Esophagus muscularis mucosa (tissue), 4 donors: ENCODE measurements at places on chromosomes 4 and X.
A peak's percentile ranks its signal among the peaks of the same experiment; 100 is the strongest.

DNA sequence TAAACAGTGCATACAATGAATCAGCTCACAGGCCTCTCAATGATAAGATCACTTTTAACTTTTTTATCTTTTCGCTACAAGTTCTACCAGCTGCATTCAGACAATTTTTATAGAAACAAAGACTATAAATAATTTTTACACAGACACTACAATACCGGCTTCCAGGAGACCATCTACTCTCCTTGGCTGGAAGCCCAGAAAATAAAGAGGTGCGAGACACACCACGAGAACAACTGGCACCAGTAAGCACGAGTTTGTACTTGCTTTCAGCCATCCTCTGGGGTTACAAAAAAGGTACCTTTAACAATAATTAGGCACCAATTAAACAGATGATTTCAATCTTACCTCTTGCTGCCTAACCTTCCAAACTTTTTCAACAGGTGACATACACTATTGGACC, 11.2 kb upstream of the PRDX4 start:
- H3K4me1 ChIP-seq = no peaks in the 10 kb centered on the region
- H3K27ac ChIP-seq = no peak overlapping the region
- no peaks in the 10 kb centered on the region for H3K36me3 ChIP-seq
- no peak overlapping the region for H3K4me3 ChIP-seq
- no peaks in the 10 kb centered on the region for H3K27me3 ChIP-seq

DNA sequence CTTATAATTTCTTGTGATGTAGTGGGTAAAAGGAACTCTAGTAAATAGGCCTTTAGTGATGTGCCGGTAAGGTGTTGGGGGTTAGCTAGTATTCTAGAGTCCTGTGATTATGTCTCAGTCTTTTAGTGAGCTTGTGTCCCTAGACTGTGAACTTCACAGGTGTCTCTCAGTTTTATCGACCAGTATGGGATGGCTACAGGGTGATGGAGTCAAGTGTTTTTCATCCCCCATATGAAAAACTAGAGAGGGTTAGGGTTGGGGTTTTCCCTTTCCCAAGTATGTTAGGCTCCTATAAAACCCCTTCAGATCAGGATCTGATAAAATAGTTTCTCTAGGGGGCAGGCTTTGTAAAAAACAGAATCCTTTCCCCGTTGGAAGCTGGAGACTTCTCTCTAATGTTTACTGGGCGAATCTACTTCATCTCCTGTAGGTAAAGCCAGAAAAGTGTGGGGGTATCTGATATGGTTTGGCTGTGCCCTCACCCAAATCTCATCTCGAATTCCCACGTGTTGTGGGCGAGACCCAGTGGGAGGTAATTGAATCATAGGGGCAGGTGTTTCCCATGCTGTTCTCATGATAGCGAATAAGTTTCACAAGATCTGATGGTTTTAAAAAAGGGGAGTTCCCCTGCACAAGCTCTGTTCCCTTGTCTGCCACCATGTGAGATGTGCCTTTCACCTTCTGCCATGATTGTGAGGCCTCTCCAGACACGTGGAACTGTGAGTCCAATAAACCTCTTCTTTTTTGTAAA, 120.8 kb downstream of the DTHD1 start:
- no peaks in the 10 kb centered on the region for H3K36me3 ChIP-seq
- no peak for DNase-seq
- H3K4me1 ChIP-seq = no peaks in the 10 kb centered on the region
- H3K27ac ChIP-seq = no peak overlapping the region

DNA sequence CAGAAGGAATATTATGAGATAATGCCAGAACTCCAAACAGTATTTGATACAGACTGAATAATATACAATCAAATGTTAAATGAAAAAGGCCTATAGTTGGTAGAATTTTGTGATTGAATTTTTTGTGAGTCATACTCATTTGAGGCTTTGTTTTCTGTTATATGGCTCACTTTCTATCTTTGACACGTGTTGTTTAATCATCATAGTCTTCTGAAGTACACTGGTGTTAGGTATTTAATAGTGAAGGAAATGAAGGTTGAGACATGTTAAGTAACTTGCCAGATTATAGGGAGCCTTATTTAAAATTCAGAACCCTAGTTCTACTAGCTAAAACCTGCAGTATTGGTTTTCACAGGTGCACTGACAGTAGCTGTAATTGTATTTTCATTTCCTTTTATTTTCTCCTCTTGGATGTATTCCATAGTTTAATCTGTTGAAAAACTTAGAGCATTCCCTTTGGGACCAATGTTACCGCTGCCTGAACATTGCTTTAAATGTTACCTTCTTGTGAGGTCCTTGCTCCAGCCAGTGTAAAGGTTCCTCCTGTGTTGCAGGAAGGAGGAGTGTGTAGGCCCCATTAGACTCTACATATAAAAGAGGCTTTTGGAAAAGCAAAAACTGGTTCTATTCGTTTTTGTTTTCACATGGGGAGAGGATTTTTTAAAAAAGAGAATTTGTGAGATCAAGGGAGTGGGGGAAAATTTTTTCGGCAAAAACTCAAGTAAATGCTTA, 224.1 kb downstream of the ARHGAP10 start:
- H3K4me3 ChIP-seq = no peak overlapping the region
- H3K27me3 ChIP-seq = no peaks in the 10 kb centered on the region
- peaks cover 41% of the 10 kb centered on the region for H3K4me1 ChIP-seq
- H3K36me3 ChIP-seq = peaks cover 25% of the 10 kb centered on the region
- H3K27ac ChIP-seq = peak overlapping the region; percentile 46

DNA sequence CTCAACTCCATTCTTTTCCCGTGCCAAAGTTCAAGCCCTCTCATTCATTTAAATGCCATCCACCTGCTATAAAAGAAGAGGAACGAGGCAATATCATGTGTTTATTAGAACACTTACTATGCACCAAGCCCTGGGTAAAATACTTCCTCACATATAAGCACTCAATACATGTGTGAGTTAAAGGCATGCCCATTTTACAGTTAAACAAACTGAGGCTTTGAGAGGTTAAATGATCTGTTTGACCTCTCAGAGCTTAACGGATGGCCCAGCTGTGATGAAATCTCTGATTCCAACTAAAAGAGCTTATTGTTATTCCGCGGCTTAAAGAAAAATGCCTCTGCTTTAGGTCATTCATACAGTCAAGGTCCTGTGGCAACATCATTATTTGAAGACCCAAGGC, 124.3 kb downstream of the HS6ST2 start:
- no peaks in the 10 kb centered on the region for H3K4me1 ChIP-seq
- no peak for DNase-seq
- no peak overlapping the region for H3K4me3 ChIP-seq
- H3K36me3 ChIP-seq = no peaks in the 10 kb centered on the region

GRCh38 chr4:121073672-121074381, 1.5 kb upstream of the NDNF start:
- no peak for DNase-seq
- no peaks in the 10 kb centered on the region for H3K36me3 ChIP-seq
- no peak overlapping the region for H3K27ac ChIP-seq
- H3K4me1 ChIP-seq = peaks cover 24% of the 10 kb centered on the region

- H3K27ac ChIP-seq = no peak overlapping the region
- DNase-seq = no peak
- no peaks in the 10 kb centered on the region for H3K36me3 ChIP-seq
- H3K27me3 ChIP-seq = no peaks in the 10 kb centered on the region
- H3K4me1 ChIP-seq = no peaks in the 10 kb centered on the region
Observed at GRCh38 chr4:14303856-14304255, 676.3 kb upstream of the BOD1L1 start.

- no peaks in the 10 kb centered on the region for H3K27me3 ChIP-seq
- H3K4me3 ChIP-seq = no peak overlapping the region
- DNase-seq = no peak
- H3K4me1 ChIP-seq = no peaks in the 10 kb centered on the region
- H3K36me3 ChIP-seq = no peaks in the 10 kb centered on the region
- H3K27ac ChIP-seq = no peak overlapping the region
Observed at GRCh38 chr4:188781655-188782054, 642.4 kb downstream of the TRIML1 start.

DNA sequence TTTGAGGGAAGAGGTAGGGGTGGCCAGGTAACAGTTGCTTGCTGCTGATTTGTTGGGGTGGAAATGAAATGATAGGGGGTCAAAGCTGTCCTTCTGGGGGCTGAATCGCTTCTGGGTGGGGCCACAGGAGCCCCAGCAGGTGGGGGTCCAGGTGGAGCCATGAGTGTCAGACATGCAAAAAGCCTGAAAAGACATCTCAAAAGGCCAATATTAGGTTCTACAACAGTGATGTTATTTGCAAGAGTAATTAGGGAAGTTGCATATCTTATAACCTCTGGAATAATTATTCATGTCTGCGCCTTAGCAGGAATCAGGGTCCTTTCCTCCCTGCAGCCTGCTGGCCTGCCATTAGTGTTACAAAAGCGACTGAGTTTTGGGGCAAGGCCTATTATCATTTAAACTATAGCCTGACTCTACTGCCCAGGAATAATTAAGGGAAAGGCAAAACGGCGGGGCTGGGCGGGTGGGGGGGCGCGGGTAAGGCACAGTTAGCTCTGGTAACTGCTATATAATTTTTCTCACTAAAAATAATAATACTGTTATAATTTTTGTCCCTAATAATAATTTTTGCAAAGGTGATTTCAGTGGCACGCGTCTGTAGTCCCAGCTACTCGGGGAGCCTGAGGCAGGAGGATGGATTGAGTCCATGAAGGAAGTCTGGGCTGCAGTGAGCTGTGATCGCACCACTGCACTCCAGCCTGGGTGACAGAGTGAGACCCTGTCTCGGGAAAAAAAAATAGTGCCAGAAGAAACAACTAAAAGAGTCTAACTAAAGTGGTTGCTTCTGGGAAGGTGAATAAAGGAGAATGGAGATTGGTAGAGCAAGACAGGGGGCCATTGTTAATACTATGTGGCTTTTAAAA, 145.7 kb downstream of the MAGEB17 start:
- DNase-seq = no peak
- H3K4me1 ChIP-seq = no peaks in the 10 kb centered on the region
- no peak overlapping the region for H3K4me3 ChIP-seq
- no peaks in the 10 kb centered on the region for H3K27me3 ChIP-seq
- H3K27ac ChIP-seq = no peak overlapping the region

DNA sequence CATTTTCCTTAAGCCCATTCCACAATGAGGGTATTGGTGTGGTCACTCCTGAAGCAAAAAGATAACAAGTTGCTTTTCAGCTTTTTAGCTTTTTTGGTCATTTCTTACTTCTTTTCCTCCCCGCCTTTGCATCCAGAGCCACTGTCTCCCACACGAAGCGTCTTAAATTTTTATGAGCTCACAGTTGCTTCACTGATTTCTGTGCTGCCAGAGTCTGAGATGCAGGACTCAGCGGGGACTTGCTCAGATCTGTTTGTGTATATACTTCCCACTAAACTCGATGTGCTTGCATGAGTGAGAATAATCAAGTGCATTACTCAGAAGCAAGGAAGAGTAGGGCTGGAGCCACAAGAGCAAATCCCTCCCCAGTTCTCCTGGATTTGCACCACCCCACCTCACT, 80.2 kb upstream of the FHL1 start:
- peaks cover 38% of the 10 kb centered on the region for H3K4me1 ChIP-seq
- H3K27me3 ChIP-seq = no peaks in the 10 kb centered on the region
- H3K27ac ChIP-seq = peak overlapping the region; percentile 84
- DNase-seq = no peak

GRCh38 chr4:88320224-88320779, 35.9 kb upstream of the PPM1K start:
- H3K36me3 ChIP-seq = no peaks in the 10 kb centered on the region
- no peak for DNase-seq
- H3K27me3 ChIP-seq = no peaks in the 10 kb centered on the region
- H3K27ac ChIP-seq = no peak overlapping the region
- H3K4me1 ChIP-seq = no peaks in the 10 kb centered on the region
- no peak overlapping the region for H3K4me3 ChIP-seq

- H3K4me1 ChIP-seq = no peaks in the 10 kb centered on the region
- DNase-seq = no peak
- no peaks in the 10 kb centered on the region for H3K27me3 ChIP-seq
- peak overlapping the region; percentile 55 for H3K27ac ChIP-seq
- no peaks in the 10 kb centered on the region for H3K36me3 ChIP-seq
- peak overlapping the region; percentile 66 for H3K4me3 ChIP-seq
Observed at GRCh38 chrX:3712051-3712869, 1.2 kb downstream of the PRKX start.

DNA sequence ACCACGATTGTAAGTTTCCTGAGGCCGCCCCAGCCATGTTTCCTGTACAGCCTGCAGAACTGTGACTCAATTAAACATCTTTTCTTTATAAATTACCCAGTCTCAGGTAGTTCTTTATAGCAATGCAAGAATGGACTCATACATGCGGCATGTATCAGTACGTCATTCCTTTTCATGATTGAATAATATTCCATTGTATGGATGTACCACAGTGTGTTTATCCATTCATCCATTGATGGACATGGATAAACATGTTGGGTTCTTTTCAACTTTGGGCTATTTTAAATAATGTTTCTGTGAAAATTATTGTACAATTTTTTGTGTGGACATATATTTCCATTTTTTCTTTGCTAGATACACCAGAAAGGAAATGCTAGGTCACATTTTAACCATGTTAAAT, 99.2 kb upstream of the IGSF1 start:
- H3K4me3 ChIP-seq = no peak overlapping the region
- no peaks in the 10 kb centered on the region for H3K27me3 ChIP-seq
- H3K4me1 ChIP-seq = no peaks in the 10 kb centered on the region
- H3K27ac ChIP-seq = no peak overlapping the region
- DNase-seq = no peak
